Stimulated activated naive CD8-positive, alpha-beta T cell treated with anti-CD3 and anti-CD28 coated beads, Interleukin-15, amount 100 ng/mL, for 72 hours (primary cell): ENCODE measurements at places on chromosomes 2 and 18.

GRCh38 chr2:9950521-9951271 lies 797 bp upstream of the GRHL1 start:
- DNase-seq = peak; percentile 60

DNA sequence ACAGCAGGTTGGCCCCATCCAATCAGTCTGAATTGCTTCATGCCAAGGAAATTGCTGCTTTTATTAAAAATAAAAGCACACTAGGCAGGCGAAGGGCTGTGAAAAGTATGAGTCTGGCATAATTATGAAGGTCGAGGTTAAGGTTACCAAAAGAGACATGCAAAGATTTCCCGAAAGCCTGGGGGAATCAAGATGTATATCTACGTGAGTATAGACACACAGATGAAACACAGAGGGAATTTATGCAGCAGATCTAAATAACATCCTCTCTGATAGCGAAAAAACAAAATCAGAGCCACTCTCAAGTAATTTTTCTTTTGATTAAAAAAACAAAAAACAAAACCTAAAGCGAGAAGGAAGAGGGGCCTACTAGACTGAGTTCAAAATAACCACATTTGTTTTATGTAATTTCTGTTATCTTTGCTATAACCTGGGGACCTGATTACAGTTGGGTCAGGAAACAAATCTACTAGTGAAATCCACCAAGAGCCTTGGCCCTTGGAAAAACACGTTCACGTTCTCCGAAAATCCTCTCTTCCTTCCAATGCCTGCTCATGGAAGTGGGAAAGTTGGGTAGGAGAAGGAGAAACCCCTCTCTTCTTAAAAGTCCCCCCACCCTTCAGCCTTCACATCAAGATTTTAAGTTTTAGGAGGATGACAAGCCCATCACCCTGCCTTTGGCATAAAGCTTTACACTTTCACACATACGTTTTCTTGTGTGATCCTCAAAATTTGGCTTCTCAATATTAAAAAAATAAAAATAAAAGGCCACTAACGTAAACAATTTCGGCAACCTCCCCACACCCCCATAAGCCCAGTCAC lies 1.4 kb downstream of the AAK1 start:
- DNase-seq = no peak

DNA sequence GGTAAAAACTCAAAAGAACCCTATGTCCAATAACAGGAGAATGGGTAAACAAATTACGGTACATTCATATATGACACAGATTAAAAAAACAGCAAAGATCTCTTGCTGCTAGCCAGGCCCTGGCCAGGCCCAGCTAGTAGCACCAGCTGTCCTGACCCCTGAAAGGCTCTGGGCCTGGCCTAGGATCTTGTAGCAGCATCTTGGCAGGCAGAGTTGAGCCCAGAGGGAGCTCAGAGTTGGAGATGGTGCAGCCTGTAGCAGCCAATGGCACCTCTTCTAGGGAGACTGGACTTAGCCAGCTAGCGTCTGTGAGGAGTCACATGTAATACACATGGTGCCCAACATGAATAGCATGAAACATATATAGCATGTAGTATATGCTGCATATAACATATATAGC lies 69.1 kb downstream of the HS6ST1 start:
- DNase-seq = peak; percentile 0

- DNase-seq = no peak
These were observed 130.8 kb downstream of the NCKAP5 start for GRCh38 chr2:133437492-133437891.

DNA sequence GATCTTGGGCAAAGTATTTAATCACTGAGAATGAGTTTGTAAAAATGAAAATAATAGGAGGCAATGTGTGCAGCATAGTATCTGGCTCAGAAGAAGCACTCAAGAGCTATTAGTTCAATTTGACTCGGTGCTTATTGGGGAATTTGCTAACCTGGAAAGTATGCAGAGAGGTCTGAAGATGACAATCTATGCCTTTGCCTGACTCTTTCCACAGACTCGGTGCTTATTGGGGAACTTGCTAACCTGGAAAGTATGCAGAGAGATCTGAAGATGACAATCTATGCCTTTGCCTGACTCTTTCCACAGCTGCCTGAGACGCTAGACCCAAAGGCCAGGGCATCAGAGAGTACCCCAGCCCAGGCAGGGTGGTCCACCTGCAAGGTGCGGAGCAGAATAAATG lies 12.2 kb upstream of the SH3BP4 start:
- no peak for DNase-seq

- DNase-seq = no peak
These were observed 552 bp upstream of the ATF2 start for GRCh38 chr2:175168564-175168945.

GRCh38 chr2:230877759-230878598 lies 13.2 kb downstream of the ITM2C start:
- peak; percentile 85 for DNase-seq

GRCh38 chr2:62727876-62728566 lies 22.5 kb downstream of the EHBP1 start:
- no peak for DNase-seq

GRCh38 chr2:137925599-137925998 lies 38.7 kb upstream of the HNMT start:
- DNase-seq = no peak

DNA sequence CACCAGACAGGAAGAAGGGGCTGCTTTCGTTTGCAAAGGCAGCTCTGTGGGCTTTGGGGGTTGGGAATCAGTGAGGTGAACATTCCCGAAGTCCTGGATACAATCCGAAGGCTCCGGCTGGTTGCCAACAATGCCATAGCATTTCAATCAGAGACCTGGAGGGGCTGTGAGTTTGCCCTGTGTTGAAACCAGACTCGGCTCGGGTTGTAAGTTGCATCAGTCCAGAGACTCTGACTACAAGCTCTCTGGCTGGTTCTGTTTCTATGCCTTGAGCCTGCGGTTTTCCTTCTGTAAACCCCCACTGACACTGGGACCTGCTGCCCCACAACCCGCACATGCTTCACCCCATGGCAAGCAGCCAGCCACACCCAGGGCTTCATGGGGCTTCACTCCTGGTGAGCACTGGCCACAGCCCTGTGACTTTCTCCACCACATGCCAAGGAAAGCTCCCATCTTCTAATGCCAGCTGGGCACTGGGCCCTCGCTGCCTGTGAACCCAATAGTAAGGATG lies 85.7 kb upstream of the ODC1 start:
- no peak for DNase-seq

DNA sequence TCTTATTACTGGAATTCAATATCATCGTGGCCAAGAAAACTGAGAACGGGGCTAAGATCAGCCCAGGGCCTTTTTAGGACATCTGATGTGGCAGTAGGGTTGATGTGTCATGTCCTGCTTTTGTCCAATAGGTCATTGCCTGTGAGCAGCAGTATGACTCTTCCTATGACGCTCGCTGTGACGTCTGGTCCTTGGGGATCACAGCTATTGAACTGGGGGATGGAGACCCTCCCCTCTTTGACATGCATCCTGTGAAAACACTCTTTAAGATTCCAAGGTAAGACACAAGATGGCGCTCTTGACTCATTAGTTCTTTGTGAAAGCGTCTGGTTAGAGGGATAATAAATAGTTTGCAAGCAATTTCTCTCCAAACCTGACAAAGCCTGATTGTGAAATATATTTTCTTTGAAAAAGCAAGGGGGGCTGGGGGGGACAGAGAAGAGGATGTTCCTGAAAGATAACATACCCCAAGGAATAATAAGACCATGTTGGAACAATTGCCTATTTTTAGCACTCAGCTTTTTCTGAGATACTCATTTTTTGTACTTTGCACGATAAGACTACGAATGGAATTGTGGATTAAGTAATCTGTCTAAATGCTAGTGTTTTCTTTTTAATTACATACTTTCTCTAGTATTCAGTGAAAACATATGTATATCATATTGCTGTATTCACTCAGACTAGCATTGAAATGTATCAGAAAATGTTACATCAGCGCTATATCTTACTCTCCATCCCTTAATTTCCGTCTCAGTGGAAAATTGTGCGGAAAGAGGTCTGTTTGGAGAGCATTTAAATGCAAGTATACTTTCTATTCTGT lies 58.1 kb downstream of the MYO3B start:
- peak; percentile 12 for DNase-seq

GRCh38 chr2:182649316-182649715 lies 66.7 kb upstream of the DNAJC10 start:
- DNase-seq = no peak

GRCh38 chr2:40038646-40039045 lies 259.6 kb upstream of the THUMPD2 start:
- DNase-seq = no peak

- DNase-seq = no peak
These were observed 16.3 kb upstream of the MYO3B start for GRCh38 chr2:170161516-170162270.

GRCh38 chr2:184472481-184472880 lies 125.8 kb upstream of the ZNF804A start:
- no peak for DNase-seq

DNA sequence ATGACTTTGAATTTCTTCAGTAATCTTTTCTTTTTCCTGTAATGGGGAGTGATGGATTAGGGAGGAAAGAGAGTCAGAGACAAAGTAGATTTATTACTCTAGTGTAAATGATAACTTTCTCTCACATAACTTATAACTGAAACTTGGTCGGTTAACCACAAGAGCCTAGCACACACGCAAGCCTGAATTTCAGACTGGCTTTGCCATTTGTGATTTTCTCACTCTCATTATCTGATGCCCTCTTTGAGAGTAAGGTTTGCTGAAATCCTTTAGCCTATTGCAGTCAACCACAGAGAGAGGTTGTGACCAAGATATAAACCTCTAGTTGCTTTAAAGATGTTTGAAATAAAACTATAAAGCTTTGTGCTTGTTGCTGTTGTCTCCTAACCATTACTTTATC lies 117.9 kb upstream of the NETO1 start:
- DNase-seq = no peak

- no peak for DNase-seq
These were observed 148.7 kb downstream of the NDUFA10 start for GRCh38 chr2:239876271-239876947.

GRCh38 chr2:152201466-152201830 lies 25.9 kb upstream of the STAM2 start:
- DNase-seq = no peak

GRCh38 chr2:50515638-50516037 lies 516.3 kb downstream of the NRXN1 start:
- DNase-seq = no peak

- no peak for DNase-seq
These were observed 11.7 kb upstream of the EDAR start for GRCh38 chr2:109000738-109001137.

DNA sequence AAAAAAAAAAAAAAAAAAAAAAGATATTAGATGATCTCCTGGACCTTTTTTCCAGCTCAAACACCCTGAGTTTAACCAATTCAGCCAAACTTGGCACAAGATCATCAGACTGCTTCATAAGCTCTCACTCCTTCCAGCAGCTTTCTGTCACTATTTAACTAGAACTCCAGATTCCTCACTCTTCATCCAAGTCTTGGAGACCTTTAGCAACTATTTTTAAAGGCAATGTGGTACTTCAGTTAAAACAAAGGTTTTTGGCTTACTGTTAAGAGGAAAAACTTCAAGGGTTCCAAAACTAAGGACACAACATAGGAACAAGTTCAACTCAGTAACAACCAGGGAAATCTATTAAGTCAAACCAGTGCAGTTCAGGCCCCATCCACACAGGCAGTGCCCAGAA lies 23.2 kb downstream of the LAMA1 start:
- DNase-seq = no peak

GRCh38 chr2:58680755-58681310 lies 439.7 kb upstream of the FANCL start:
- DNase-seq = no peak

GRCh38 chr18:34297287-34297686 lies 72.6 kb upstream of the NOL4 start:
- no peak for DNase-seq

GRCh38 chr2:110788976-110789375 lies 56.6 kb downstream of the ACOXL start:
- DNase-seq = no peak

DNA sequence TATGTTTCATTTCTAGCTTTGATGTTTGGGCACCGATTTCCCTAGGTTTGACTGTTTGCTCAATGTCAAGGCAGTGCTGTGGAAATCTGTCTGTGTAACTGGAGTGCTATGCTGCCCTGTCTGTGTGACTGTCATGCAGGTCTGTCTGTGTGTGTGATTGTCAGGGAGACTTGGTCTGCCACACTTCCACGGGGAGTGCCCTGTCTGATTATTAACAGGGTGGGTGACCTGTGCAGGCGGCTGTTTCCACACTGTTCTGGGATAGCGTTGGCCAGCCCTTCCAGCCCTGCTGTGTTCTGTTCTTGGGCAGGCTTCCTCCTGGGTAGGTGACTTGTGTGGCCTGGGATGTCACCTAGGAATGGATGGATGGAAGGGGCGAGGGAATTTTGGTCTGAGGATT lies 85.3 kb downstream of the FHOD3 start:
- DNase-seq = no peak

DNA sequence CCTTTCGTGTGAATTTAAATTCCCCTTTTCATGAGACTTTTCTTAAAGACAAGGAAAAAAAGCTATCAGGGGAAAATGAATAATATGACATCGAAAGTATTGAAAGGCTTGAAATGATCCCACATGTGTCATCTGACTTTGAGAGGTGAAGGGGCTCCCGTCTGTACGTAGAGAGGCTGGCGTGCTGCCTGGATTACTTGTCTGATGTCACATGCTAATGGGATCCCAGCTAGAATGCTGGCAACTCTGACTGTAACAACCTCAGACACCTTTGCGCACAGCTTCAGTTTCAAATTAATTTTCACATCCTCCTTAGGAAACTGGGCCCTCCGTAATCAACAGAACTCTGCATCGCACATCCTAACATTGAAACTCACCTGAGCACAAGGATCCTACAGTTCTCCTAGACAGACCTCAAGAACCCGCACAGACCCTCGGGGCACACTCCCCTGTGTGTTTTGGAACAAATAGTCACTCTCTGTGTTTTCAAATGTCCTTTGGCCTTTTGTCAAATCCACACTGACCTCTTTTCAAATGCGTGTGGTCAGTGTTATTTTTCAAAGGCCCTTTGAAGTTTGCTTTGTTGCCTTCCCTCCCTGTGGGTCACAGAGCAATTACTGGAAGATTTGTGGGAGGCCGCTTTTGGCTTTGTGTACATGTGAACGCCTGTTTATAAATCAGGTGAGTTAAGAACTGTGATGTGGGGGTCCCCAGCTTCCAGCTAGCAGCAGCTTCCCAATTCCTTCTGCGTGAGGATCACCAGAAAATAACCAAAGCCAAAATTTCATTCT lies 65.9 kb downstream of the IL1R2 start:
- DNase-seq = no peak
